ENCODE measurements at places on chromosomes 6 and 20.

DNA sequence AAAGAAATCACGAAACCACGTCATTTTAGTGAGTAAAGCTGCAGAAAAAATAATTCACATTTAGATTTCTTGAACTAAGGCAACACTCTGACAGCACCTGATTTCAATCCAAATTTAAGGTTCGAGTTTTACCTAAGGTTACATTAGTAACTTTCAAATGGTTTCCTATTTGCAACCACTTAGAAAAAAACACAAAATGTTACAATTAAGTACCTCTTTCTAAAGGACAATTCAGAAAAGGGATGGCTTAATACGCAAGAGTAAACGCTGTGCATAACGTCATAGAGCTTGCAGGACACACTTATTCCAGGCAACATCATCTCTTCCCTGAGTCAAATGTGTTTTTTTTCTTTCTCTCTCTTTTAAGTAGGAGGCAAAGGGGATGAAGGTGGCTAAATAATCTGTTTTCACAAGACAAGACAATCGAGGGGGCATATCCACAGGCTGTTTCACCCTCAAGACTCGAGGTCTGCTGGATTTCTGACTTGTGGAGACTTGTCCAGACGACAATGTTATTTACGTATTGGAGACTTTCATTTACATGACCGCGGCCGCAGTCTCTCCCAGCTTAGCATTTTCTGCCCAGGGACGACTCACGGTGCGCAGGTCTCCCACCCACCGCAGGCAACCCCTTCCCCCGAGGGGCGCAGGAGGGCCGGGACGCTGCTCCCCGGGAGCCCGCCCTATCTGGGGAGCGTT is 86.0 kb downstream of the SESN1 start:
- DNase-seq = no peak

DNA sequence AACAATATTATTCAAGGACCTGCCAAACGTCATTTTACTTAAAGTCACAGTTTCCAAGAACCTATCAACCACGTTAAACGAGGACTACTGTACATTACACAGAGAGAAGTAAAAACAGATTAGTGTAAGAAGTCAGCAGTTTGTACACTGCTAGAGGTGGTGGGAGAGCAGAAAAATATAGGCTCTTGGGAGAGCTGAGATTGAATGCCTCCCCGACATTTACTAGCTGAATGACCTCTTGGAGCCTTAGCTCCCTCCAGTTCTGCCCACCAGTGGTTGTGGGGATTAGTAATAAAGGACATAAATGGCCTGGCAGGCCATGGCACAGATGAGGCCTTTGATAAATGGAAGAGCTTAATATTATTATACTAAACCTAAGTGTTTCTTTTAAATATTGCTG is 161.4 kb downstream of the UBE3D start:
- DNase-seq = no peak

DNA sequence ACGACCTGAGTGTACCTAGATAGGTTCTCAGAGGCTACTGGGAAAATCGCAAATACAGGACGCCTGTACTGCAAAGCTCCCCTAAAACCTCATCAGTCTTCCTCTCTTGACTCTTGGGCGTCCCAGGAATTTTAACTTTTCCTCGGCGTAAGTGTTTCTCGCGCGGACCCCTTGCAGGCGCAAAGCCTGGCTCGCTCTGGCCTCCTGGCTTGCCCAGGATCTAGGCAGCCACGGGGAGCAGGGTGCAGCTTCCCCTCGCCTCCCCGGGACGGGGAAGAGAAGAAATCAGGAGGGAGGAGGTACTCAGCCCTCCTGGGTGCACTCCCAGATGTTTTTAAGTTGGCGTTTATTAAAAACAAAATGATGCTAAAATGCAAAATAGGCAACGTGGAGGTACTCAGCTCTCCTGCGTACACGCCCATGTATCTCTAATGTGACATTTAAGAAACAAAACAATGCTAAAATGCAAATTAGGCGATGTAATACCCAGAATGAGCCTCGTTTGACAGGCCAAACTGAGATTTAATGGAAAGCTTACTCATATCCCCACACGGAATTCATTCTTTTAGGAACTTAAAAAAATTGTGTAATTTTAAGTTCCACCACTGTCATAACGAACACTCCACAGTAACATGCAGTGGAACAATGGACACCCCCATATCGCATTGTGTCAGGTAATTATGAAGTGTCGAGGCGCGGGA is 1.6 kb upstream of the SOBP start:
- DNase-seq = no peak

- DNase-seq = no peak
Measured at GRCh38 chr6:157806131-157806855, 16.8 kb upstream of the SNX9 start.

DNA sequence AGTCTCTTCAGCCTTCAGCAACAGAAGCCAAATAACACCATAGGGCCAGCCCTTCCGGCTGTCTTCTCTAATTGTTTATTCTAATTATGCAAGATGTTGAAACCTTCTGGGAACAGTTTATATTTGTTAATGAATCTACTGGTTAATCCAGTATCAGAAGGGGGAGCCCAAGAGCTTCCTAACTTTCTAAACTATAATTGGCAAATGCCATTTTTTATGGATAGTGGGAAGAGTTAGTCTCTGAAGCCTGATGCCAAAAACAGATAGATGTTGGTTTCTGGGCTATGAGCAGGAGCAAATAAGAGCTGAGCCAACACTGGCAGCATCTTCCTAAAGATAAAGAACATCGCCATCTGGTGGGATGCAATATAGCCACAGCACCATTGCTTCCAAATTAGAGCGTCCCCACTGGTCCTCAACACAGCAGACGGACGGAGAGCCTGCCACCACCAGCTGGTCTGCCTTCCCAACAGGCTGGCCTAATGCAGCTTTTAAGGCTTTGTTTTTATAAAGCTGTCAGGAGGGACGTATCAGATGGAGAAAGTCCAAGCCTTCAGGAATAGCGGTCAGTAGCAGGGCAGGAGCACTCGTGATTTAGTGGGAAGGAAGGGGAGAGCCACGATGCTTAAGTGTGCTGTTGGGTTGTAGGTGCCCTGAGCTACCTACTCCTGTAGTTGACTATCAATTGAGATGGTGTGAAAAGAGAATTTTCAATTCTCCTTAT is 118.8 kb downstream of the RALGAPA2 start:
- no peak for DNase-seq

- DNase-seq = no peak
Measured at GRCh38 chr6:45545416-45545815, 167.7 kb upstream of the SUPT3H start.

GRCh38 chr6:305371-306206 is 13.3 kb downstream of the DUSP22 start:
- DNase-seq = no peak

DNA sequence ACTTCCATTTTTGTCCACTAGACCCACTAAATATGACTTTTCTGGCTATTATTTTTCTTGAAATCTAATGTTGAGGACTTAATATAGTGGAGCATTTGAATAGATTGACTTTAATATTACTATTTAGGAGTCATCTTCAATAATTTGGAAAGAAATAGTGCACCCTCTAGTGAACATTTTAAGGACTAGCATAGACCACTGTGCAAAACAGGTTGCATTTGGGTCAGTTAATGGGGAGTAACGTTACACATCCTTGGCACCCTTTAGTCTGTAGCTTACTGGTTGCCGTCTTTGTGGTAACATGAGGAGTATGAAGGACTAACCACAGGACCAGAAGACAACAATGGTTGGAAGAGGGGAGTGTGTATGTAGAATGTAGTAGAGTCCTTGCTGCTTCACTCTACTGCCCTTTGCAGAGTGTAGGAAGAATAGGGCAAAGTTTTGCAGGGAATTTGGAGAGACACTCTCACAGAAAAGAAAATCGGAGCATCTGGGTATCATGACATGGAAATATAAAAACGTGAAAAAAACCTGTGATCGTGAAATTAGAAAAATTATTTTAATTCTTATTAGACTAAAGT is 25.2 kb downstream of the RFPL4B start:
- no peak for DNase-seq

DNA sequence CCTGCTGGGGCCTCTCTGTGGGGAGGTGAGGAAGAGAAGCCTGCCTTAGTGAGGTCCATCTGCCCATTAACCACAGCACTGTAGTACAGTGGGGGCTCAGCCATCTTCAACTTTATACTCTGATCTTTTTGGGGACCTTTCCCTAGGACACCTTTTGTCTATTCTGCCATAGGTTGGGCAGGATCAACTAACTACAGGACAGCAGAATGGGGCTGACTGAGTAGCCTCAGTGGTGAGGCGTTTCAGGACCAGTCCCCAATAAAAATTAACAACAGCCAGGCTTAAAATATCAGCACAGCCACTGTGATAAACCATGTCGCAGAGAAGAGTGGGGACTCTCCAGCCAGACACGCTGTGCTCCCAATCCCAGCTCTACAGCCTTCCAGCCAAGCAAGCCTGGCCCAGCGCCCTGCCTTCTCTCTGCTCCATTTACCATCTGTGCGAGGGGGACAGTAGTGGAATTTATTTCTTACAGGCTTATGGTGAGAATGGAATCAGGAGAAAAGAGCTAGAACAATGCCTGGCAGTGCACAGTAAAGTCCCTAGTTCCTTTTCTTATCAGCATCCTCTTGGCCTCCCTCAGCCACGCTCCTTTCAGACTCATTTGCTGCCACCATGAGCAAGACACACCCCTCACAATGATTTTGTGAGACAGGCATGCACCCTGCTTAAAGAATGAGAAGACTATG is 75.5 kb downstream of the SLC22A23 start:
- DNase-seq = no peak

- no peak for DNase-seq
Measured at GRCh38 chr20:51930775-51931174, 128.5 kb upstream of the SALL4 start.

- no peak for DNase-seq
Measured at GRCh38 chr6:119209452-119210205, 131.2 kb upstream of the FAM184A start.

All from stimulated activated CD8-positive, alpha-beta memory T cell treated with anti-CD3 and anti-CD28 coated beads, Interleukin-7, amount 100 ng/mL, for 48 hours (primary cell).